Stimulated activated CD4-positive, alpha-beta T cell treated with anti-CD3 and anti-CD28 coated beads, Interleukin-12 subunit alpha, Interleukin-12 subunit beta, amount 100 ng/mL, for 24 hours (primary cell): ENCODE measurements at places on chromosomes 1 and 21.
A peak's percentile ranks its signal among the peaks of the same experiment; 100 is the strongest.

- peak; percentile 17 for DNase-seq
These were observed 9.1 kb upstream of the SLC19A1 start for GRCh38 chr21:45551316-45551715.

GRCh38 chr21:43333298-43334062 lies 93.5 kb downstream of the SIK1 start:
- no peak for DNase-seq

- no peak for DNase-seq
These were observed 68.3 kb downstream of the PRRX1 start for GRCh38 chr1:170732252-170732588.

- no peak for DNase-seq
These were observed 6.4 kb downstream of the HUNK start for GRCh38 chr21:31879241-31879650.

DNA sequence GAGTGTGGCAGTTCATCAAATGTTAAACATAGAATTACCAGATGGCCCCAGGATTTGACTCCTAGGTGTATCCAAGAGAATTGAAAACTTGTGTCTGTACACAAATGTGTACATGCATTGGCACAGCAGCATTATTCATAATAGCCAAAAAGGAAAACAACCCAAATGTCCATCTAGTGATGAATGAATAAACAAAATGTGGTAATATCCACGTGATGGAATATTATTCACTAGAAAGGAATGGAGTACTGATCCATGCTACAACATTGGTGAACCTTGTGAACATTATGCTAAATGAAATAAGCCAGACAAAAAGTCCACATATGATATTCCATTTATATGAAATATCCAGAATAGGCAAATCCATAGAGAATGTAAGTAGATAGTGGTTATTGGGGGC lies 77.7 kb downstream of the RAVER2 start:
- DNase-seq: no peak

DNA sequence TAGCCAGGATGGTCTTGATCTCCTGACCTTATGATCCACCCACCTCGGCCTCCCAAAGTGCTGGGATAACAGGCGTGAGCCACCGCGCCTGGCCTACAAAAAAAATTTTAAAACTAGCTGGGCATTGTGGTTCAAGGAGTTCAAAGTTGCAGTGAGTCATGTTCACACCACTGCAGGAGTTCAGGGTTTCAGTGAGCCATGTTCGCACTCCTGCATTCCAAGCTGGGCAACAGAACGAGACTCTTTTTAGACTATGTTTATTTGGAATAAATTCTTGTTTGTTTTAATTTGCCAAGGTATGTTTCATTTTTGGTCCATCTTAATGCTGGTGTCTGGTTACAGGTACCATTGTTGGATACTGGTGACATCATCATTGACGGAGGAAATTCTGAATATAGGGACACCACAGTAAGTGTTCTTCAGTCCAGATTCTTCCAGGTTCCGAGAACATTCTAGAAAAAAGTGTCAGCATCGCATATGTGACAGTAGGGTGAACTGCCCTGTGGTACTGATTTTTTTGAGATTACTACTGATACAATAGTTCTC lies 3.9 kb downstream of the PGD start:
- no peak for DNase-seq

DNA sequence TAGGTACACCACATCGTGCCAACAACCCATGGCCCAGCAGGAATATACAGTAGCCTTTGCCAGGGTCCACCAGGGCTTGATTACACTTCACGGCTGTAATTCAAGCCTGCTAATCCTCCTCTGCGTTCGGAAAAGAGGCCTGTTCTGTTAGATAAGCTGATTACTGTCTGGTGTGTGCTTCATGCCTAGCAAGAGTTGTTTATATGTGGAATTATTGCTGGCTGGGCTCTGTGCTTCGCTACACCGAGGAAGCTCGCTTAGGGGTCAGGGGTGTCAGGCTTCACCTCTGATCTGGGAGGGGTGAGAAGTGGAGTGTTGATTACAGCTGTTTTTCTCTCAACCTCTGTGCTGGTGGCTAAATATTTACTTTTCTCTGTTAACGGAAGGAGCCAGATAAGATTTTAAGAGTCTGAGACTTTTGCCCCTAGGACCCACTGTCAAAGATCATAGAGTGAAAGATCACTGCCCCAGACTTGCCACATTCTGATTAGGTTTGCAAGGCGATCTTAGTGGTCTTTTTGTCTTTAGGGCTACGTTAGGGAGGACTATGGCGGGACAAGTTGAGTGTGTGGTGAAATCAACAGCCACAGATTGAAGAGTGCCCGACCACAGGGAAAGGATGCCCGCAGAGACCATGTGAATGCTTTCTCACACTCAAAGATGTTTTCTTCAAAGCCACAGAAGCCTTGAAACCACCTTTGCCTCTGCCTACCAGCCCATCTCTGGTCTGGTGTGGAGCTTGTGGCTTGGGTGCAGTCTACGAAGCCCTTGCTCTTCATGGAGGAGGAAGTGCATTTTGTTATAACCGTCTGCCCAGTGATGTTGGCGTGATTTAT lies 216.1 kb downstream of the PBX1 start:
- DNase-seq: no peak

- DNase-seq: no peak
These were observed 133.5 kb downstream of the CLIC6 start for GRCh38 chr21:34802180-34802899.

DNA sequence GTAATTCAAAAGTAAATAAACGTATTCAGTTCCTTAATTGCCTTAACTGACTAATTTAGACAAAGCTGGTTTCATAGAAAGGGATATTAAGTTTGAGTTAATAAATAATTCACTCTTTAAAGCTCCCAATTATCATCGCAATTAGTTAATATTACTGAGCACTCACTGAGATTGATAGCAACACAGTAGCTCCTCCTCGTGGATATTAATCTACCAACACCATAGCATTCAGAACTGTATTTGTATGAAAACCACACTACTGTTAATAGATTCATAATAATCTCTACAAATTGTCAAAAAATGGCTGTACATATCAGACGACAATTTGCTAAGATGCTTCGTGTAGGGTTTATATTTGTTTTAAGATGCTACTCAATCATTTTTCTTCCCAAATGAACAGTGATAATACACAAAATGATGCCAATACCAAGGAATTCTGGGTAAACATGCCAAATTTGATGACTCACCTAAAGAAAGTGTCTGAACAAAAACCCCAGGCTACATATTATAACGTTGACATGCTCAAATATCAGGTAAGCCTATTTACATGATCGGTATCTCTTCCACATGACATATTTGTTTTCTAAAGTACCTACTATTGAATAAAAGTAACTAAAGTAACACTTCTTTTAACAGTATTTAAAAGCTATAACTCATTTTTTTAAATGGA lies 18.8 kb upstream of the DYNLT5 start:
- DNase-seq: no peak

GRCh38 chr1:244968471-244968871 lies 104.1 kb upstream of the HNRNPU start:
- no peak for DNase-seq

DNA sequence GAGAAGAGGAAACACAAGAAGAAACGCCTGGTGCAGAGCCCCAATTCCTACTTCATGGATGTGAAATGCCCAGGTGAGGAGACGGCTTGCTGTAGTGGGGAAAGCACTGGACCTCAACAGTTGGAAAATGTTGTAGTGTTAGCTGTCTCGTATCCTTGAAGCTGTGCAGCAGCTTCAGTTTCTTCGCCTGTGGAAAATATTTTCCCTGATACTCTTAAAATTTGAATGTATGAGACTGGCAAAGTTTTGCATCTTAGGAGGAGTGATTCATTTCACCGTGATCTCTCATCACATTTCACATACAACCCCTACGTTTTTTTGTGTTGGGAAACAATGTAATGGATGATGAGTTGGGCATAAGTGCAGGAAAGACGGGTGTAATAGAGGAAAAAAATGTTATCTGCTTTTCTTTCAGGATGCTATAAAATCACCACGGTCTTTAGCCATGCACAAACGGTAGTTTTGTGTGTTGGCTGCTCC lies 629 bp downstream of the RPS27 start:
- DNase-seq: no peak

DNA sequence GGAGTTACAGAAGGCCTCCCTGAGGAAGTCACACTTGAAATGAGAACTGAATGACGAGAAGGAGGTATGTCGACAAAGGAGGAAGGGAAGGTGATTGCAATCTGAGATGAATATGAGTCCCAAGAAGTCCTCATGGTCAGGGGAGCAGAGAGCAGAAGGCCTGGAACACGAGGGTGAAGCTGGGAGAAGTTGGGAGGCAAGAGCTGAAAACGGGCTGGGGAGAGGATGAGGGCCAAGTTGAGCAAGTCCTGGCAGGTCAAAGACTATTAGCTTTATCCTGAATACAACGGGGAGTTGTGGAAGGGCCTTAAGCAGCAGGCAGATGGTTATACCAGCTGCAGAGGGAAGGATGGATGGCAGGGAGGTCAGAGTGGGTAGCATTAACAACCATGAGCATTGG lies 89.5 kb downstream of the KCNJ15 start:
- DNase-seq: no peak

GRCh38 chr1:71026093-71026492 lies 21.5 kb downstream of the PTGER3 start:
- no peak for DNase-seq

- DNase-seq: no peak
These were observed 1.4 kb upstream of the EVI5 start for GRCh38 chr1:92786111-92786901.

- DNase-seq: no peak
These were observed 29.4 kb downstream of the SPATA17 start for GRCh38 chr1:217660353-217661062.

DNA sequence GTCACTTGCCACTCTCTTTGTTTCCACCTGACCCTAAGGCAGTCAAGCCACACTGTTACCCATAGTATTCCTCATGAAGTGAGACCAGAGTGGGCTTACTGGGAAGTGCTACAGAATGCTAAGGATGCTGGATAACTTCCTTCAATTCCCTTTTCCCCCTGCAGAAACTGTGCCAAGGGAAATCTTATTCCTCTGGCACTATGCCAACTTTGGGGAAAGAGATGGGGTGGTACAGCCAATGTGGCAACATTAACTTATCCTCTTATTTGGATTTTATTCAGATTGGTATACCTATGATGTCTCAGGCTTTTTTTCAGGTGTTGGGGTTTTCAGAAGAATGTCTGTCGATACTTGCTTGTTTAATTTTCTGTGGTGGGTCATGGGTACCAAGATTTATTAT lies 599.4 kb upstream of the PBX1 start:
- no peak for DNase-seq

DNA sequence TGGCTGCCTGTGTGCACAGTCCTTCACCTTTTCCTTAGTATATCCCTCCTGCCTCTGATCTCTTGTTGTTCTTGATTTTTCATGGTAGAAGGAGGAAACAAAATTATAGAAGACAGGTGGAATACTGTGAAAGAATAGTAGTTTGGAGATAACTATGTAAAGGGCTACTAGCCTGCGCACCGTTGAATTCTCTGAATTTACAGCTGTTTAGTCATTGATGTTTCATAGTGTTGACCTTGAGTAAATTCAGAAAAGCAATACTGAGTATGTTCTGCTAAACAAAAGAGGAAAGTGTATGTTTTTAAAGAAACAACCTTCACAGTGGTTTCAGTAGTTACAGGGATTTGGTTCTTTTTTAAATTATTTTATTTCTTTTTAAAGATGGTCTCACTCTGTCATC lies 18.1 kb downstream of the CAMTA1 start:
- DNase-seq: no peak

GRCh38 chr21:17711896-17712295 lies 99.2 kb upstream of the BTG3 start:
- DNase-seq: no peak

DNA sequence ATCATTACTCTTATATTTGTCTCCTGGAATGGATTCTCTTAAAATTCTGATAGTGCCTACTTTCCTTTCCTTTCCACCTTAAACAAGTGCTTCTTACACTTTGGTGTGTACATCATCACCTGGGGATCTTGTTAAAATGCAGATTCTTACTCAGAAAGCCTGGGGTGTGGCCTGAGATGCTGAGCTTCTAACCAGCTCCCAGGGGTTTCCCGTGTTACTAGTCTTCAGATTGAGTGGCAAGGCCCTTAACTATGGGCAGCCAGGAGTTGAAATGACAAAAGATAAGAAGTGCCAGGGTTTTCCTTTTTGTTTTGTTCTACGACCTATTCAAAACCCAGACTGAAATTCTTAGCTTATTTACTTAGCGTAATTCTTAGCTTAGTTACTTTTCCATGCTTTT lies 159.2 kb downstream of the HFM1 start:
- DNase-seq: no peak

DNA sequence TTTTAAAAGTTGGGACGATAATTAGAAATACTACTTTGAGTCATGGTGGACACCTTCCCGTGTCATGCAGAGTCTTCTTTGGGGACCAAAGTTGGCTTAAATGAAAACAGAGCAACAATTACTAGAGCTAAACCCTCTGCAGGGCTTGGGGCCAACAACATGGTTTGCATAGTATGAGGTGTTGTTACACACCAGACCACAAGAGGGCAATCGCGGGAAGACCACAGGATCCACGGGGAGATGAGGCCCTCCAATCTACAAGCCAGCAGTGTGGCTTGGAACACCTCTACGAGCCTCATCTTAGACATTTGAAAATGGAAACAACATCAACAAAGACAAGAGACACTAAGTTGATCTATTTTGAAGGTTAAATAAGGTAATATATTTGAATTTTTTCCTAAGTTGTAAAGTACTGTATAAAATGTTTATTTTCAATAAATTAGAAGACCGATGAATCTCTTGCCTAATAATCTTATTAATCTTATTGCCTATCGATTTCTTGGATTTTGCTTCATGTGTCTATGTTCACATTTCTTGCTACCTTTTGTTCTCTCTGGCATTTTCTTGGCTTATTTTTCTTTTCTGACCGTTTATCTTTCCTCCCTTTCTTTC lies 8.2 kb upstream of the SMCP start:
- peak; percentile 54 for DNase-seq

- DNase-seq: no peak
These were observed 368 bp downstream of the CLCNKB start for GRCh38 chr1:16043950-16044349.

DNA sequence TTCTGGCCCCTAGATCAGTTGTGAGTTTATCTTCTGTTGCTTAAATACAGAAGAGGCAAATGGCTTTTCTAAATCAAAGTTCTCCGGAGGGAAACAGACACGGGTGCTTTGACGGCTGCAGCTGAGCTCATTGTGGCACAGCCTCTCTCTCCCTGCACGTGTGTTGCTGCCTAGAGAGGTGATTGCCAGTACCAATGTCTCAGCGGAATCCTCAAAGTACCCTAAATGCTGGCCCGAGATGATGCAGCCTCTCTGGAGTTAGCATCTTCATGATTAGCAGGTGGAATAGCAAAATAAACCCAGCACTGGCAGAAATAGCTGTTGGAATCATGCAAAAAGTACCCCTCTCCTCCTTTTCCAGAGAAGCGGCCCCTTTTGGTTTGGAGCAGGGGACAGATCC lies 192.2 kb downstream of the PRDM2 start:
- DNase-seq: no peak

- DNase-seq: no peak
These were observed 510.3 kb upstream of the TMPRSS15 start for GRCh38 chr21:18913914-18914313.

DNA sequence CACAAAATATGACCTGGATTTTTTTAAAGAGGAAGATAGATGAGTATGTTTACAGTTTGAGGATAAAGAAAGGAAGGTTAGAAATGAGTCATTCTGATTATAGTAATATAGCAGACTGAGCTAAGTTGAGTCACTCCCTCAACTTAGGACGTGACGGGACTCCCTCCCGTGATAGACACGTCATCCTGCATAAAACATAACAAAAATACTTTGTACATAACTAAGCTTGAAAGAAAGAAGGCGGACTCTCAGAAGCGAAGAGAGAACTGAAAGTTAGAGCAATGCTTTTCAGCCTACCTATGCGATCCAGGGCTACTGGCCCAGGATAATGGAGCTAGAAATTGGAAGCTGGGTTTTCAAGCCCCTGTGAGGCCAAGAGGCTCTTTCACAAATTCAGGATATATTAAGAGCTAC lies 53.0 kb upstream of the DESI2 start:
- no peak for DNase-seq
